ENCODE measurements at places on chromosomes 16 and 17.

DNA sequence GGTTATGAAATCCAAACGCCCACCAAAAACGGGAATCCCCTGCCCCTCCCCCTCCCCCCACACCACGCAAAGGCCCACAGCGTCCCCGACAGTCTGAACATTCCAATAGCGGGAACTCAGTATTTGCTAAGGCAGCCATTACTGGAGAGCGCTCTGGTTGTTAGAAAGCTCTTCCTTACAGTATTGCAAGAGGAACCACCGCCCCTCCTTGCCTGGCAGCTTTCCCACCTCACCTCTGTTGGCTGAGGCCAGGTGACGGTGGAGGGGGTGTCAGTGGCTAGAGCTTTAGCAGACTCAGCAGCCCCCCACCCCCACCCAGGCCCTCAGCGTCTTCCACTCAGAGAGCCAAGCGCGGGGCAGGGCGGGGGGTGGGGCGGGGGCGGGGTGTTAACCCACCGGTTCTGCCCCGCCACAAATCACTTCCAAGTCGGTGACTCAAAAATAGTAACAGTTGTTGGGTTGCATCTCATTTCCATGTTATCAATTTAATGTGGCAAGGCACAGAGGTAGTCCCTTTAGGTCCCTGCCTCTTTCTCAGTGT lies 2.2 kb upstream of the PLEKHH3 start:
- peak; percentile 27 for DNase-seq

DNA sequence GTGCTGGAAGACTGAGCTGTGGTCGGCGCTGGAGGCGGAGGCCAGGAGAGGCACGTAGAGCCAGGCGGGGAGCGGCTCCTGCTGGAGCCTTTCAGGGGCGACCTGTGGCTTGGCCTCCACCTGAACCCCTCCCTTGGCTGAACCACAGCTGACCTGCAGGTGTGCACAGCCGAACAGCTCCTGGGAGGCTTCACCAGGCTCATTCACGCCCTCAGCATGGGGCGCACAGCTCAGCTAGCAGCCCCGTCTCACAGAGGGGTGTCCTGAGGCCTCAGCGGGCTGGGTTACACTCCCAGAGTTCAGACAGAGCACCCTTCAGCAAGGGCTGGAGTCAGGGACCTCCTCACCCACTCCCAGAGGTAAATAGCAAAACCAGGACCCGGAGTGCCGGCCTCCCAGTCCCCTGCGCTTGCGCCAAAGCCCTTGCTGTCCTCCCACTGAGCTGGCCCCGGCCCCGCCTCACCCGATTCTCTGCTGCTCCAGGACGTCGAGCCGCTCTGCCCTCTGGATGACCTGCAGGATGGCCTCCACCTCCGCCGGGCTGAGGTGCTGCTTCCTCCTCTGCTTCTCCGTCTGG lies 31.7 kb downstream of the RPH3AL start:
- DNase-seq: no peak

DNA sequence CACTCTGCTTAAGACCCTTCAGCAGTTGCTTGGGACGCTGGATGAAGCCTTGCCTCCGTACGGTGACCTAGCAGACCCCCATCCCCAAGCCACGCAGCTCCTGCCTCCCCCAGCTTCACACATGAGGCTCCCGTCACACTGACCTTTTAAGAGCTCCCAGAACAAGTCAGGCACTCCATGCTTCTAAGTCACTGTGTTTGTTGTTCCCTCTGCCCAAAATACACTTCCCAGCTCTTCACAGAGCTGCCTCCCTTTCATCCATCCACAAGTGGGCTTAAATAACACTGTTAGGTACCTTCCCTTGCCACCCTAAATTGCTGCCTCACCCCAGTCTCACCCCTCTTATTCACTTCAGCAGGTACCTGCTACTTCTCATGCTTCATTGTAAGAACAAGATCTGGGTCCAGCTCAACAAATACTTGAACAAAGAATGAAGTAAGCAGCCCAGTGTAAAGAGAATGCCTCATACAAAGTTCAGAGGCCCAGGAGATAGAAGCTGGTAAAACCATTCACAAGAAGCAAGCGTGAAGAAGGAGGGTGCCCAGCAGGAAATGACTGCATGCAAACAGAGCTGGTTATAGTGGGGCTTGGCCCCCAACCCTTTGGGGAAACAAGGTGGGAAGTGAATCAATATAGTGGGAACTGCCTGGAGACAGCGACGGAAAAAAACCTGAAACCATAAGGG lies 5.8 kb downstream of the ZC3H7A start:
- DNase-seq: no peak

- DNase-seq: no peak
Measured at GRCh38 chr17:4573115-4573514, 11.2 kb upstream of the SMTNL2 start.

DNA sequence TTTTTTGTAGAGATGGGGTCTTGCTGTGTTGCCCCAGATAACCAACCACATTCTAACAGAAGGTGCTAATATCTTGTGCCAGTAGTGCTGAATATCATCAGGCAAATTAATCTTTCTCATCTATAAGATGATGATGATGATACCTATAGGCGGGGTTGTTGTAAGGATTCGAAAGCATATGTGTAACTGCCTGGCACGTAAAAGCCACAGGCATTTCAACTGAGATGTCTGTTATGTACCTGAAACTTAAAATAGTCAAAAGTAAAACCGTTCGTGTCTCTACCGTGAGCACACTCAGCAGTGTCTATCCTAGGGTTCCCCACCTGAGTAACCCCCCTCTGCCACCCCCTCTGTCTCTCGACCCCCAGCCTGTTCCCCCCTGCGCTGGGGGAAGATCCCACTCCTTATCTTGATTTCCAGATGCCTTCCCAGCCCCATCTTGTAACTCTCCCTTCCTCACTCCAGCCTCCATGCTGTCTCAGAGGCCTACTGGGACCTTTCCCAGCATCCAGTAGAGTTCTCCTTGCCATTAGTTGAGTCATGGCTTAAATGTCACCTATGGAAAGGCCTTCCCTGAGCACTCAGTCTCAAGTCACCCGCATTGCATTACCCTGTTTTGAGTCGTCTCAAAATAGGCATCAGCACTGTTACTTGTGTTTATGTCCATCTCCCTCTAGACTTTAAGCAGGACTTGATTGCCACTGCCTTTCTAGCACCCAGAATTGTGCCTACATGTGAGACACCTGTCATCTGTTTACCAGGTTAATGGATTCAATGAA lies 34.1 kb downstream of the CDRT15 start:
- no peak for DNase-seq

- no peak for DNase-seq
Measured at GRCh38 chr16:4338125-4338582, 13.0 kb downstream of the PAM16 start.

DNA sequence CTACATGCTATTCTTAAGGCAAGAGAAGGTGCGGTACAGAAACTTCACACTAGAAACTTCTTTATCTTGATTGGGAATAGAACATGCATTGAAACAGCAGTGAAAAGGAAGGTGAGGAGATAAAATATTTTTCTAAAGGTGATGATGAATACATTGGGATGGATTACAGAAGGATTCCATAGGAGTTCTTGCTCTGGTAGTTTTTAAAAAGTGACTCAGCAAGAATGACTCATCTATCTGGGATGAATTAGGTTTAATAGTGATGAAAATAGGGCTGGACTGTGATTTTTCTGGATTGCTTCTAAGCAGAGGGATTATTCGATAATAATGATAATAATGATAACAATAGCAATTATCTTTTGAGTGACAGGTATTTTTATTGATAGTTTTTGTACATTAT lies 65.6 kb upstream of the HS3ST4 start:
- DNase-seq: no peak

GRCh38 chr17:79042421-79043190 lies 18.6 kb downstream of the C1QTNF1 start:
- DNase-seq: peak; percentile 67

GRCh38 chr16:85027349-85027957 lies at the start of gene KIAA0513:
Gene KIAA0513 (plus strand): TSS chr16:85027795. CDS start chr16:85067072, 39,277 bp downstream.
- peak; percentile 94 for DNase-seq

DNA sequence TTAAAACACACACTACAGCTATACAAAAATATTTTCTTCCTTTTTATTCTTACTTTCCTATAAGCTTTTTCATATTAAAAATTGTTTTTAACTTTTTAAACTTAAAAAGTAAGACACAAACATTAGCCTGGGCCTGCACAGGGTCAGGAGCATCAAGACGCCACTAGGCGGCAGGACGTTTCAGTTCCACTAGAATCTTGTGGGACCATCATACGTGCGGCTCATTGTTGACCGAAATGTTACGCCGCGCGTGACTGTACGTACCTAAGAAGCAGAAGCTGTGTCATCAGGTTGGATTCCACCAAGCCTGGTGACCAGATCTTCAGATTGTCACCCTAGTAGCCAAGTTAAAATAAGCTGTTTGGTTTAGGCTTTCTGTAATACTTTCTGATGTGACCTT lies 47.1 kb downstream of the USP10 start:
- DNase-seq: no peak

- peak; percentile 34 for DNase-seq
Measured at GRCh38 chr16:56708525-56709442, 21.1 kb upstream of the NUP93 start.

DNA sequence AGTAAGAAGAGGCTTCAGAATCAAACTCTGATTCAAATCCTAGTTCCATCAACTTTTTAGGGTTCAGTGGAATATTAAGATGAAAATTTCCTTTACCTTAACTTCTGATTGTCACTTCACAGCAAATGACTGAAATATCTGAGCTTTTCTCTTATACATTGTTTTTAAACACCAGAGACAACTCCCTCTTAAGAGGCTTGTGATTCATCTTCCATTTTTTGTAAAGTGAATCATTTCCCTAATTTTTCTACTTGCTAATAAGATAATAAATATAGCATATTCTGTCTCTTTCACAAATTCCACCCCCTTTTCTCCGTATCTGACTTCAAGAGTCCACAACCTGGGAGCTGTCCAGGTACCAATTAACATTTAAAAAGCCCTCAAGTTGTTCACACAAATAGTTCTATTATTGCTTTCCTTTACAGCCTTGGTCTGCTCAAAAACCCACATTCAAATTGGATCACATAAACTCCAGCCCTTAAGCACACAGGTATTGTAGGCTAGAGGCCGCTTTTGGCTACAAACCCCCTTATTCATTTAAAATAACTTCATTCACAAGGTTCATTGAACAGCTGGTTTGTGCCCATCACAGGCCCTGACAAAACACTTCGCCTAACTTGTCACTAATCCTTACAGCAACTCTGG lies 14.1 kb upstream of the UTP6 start:
- no peak for DNase-seq

DNA sequence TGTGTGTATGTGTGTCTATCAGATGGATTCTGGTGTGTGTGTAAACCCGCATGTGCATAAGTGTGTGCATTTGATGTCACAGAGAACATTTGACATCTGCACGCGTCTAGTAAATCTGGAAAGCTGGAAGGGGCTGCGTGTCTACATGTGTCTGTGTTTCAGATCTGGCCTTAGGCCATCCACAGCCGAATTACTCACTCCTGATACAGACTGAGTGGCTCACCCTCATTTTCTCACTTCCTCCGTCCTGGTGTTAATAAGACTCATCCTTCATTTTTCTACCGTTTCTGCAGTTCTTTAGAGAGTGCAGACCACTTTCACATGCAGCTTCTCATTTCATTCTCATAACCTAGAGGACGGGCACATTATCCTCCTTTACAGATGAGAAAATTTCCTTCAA lies 491.6 kb downstream of the CDH13 start:
- DNase-seq: no peak

- DNase-seq: peak; percentile 55
Measured at GRCh38 chr17:879546-880442, 97.6 kb downstream of the MRM3 start.

- DNase-seq: no peak
Measured at GRCh38 chr16:22139732-22140131, 22.6 kb upstream of the SDR42E2 start.

DNA sequence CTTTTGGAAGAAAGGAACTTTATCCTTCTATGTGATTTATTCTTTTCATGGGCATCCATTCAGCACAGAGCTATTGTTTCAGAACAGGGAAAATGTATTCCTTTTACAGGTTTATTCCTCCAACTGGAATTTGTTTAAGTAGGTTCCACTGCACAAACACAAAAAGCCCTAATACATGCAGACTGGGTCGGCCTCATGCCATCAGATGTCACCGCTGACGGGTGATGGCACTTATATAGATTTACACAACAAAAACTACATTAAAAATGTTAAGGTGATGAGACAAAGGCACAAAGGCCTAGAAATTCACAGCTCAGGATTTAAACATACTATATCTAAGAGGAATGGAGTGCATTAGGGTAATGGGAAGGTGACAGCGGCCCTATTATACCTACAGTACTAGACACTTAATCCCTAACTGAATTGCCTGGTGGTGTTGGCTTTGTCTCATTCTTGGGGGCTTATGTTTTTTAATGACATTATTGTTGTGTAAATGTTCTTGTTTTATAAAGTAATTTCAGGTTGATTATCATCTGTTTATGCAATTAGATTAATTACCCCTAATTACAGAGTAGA lies 276.4 kb upstream of the PSMD7 start:
- no peak for DNase-seq

GRCh38 chr16:53711390-53711789 lies 7.4 kb downstream of the FTO start:
- DNase-seq: no peak

- peak; percentile 72 for DNase-seq
Measured at GRCh38 chr17:74493331-74493833, 26.9 kb downstream of the CD300A start.

Measured in T-cell (primary cell).